Uterine smooth muscle cell (primary cell): ENCODE measurements at places on chromosomes 4 and X. TPM values are rescaled to one million over a fixed set of nuclear protein-coding genes. Genes with fewer than 3 reads are reported as not detected.

Gene IBSP
- total RNA-seq = not detected in 2 replicates

Gene USP38
- total RNA-seq = 23.0 and 23.2 TPM in 2 replicates

Gene SLC10A6
- total RNA-seq = 0.11 TPM in 1 of 2 replicates, not detected in the other

Gene DIPK2B
- total RNA-seq = 0.11 and 0.12 TPM in 2 replicates

Gene CT47B1
- not detected in 2 replicates for total RNA-seq

Gene GPC4
- total RNA-seq = 0.77 and 2.2 TPM in 2 replicates

Gene LRCH2
- 15.8 and 20.5 TPM in 2 replicates for total RNA-seq

Gene PLAC1
- 0.33 and 0.37 TPM in 2 replicates for total RNA-seq

Gene RXFP1
- total RNA-seq = 8.5 and 10.4 TPM in 2 replicates

Gene SCML2
- 1.5 and 2.1 TPM in 2 replicates for total RNA-seq

Gene PCDH19
- total RNA-seq = under 0.01 and 0.12 TPM in 2 replicates

Gene ENPEP
- total RNA-seq = 0.12 and 0.22 TPM in 2 replicates

Gene CXCL3
- total RNA-seq = 2.1 and 3.3 TPM in 2 replicates

Gene CYTL1
- total RNA-seq = 0.12 TPM in 1 of 2 replicates, not detected in the other

Gene DCAF12L1
- total RNA-seq = under 0.01 TPM in 1 of 2 replicates, not detected in the other

Gene TCEAL9
- 145 and 153 TPM in 2 replicates for total RNA-seq

Gene FHL1
- 44.3 and 106 TPM in 2 replicates for total RNA-seq

Gene TAF7L
- total RNA-seq = 0.89 and 1.9 TPM in 2 replicates

Gene TXK
- total RNA-seq = not detected in 2 replicates

Gene TMEM255A
- total RNA-seq = not detected in 2 replicates

Gene DGKK
- not detected in 2 replicates for total RNA-seq

Gene HSD17B11
- 31.3 and 35.9 TPM in 2 replicates for total RNA-seq

Gene LDOC1
- total RNA-seq = 3.1 and 4.1 TPM in 2 replicates

Gene DKK2
- total RNA-seq = 0.25 and 0.33 TPM in 2 replicates

Gene MAGEA9B
- not detected in 2 replicates for total RNA-seq

Gene RNF212
- 0.44 and 2.0 TPM in 2 replicates for total RNA-seq

Gene LONRF3
- total RNA-seq = 0.44 and 1.00 TPM in 2 replicates

Gene VCX
- not detected in 2 replicates for total RNA-seq

Gene VCX3A
- total RNA-seq = not detected in 2 replicates

Gene AREG
- total RNA-seq = 0.11 and 0.37 TPM in 2 replicates

Gene PROM1
- total RNA-seq = under 0.01 TPM in 1 of 2 replicates, not detected in the other

Gene CDS1
- 0.11 and 0.37 TPM in 2 replicates for total RNA-seq

Gene SSX5
- total RNA-seq = not detected in 2 replicates

Gene NEXMIF
- total RNA-seq = under 0.01 TPM in 2 replicates

Gene MAP7D2
- under 0.01 and 0.25 TPM in 2 replicates for total RNA-seq

Gene F11
- not detected in 2 replicates for total RNA-seq

Gene F8
- total RNA-seq = 2.1 TPM in 2 replicates

Gene MID2
- 9.5 and 15.1 TPM in 2 replicates for total RNA-seq

Gene TRIM2
- 68.0 and 94.4 TPM in 2 replicates for total RNA-seq

Gene DSPP
- not detected in 2 replicates for total RNA-seq
